ENCODE measurements at places on chromosomes 2 and 18.

- no peak for DNase-seq
These were observed 33.5 kb upstream of the ATG16L1 start for GRCh38 chr2:233217892-233218377.

- no peak for DNase-seq
These were observed 10.1 kb downstream of the SERPINB8 start for GRCh38 chr18:63980027-63980426.

- DNase-seq, result peak; percentile 27
These were observed 39.0 kb downstream of the EEF1B2 start for GRCh38 chr2:206198677-206199076.

DNA sequence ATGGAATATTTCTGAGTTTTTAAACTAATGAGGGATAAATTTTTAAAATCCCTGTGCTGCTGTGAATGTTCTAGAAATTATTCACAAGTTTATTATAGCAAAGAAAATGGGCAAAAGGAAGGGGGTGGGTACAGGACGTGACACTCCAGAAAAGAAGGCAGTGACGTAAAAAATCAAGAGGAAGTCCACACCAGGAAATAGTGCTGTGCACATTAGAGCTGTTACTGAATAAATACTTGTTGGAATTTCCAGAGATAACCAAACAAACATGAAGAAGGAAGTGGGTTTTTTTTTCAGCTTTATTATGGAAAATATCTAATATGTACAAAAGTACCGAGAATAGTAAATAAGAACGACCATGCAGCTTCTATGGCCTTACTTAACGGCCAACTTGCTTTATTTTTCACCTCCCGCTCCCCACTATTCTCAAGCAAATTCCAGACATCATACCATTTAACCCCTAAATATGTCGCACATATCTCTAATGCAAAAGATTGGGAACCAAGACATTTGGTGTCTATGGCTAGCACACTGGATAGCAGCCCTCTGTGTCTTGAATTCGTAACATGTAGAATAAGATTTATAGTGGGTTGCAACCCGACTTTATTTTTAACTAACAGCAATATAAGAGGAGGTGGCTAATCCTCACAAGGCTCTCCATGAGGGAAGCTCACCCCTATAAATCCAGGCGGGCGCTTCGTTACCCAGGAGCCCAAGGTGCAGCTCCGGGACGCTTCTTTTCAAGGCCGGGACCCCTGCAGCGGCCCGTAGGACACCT is 580 bp upstream of the NDUFV2 start:
- DNase-seq, result peak; percentile 37

- no peak for DNase-seq
These were observed 80.6 kb downstream of the EML6 start for GRCh38 chr2:54803783-54804751.

GRCh38 chr2:144471305-144472045 is 48.4 kb downstream of the ZEB2 start:
- DNase-seq, result no peak

GRCh38 chr2:179677077-179677688 is 184.2 kb downstream of the ZNF385B start:
- DNase-seq, result no peak

DNA sequence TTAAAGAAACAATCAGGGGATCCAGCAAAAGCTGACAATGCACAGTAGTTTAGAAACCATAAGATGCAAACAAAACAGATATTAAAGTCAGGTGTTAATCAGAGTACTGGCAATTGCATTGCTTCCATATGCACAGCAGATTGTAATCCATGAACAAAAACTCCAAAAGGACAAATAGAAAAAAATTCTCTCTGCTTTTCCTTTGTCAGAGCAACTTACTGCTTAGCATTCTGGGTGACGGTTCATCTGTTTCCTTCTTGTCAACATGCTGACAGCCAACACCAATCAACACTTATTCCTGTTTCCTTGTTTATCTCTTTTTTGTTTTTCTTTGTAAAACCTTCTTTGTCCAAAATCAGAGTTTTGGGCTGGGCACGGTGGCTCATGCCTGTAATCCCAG is 473.1 kb downstream of the XIRP2 start:
- DNase-seq, result no peak

- no peak for DNase-seq
These were observed 701.5 kb downstream of the BCL11A start for GRCh38 chr2:59851836-59852475.

DNA sequence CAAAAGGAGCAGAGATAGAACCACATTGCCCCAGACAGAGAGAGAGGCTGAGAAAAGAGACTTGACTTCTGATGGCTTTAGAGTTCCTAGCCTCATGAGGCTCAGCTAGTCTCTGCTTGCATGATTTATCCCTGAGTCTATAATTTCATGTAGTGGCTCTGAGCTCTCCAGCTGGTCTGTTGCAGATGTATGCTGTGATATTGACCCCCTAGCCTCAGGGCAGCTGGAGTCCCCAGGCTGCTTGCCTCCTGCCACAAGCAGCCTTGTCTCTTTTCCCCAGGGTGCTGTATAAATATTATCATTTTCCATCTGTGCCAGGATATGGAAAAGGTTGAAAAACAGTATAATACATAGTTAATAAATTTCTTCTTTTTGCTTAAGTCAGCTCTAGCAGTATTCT is 467.6 kb upstream of the CWC22 start:
- DNase-seq, result no peak

GRCh38 chr2:43041661-43042360 is 184.6 kb downstream of the ZFP36L2 start:
- DNase-seq, result peak; percentile 96

DNA sequence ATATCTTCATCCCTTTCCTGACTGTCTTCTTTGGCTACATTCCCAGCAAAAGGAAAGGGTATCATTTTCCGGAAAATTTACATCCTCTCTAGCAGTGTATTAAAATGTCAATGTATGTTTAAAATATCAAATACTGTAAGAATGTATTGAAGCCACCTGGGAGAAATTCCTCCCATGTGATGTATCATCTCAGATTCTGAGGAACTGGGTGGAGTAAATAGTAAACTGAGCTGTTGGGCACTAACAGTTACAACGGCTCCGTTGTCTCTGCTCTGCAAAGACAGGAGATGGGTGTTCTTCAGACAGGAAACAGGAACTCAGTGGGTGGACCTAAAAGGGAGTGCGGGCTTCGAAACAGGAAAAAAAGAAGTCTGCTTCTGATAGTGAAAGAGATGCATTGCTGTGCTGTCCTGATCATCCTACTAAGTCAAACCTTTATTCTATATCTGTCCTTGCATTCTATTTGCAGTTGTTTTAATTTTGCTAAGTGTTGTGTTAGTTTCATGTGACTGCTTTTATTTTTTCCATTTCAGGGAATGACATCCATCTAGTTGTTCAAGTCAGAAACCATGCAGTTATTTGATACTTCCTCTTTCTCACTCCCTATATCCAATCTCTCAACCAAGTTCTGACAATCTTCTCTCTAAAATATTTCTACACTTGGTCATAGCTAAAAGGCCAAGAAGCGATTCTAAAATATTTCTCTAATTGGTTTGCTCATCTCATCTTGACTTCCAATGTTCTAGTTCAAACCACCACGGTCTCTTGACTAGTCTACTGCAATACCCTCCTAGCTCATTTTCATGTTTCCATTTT is 19.4 kb downstream of the DOK1 start:
- no peak for DNase-seq

GRCh38 chr2:165163761-165164160 is 40.1 kb downstream of the SCN3A start:
- no peak for DNase-seq

DNA sequence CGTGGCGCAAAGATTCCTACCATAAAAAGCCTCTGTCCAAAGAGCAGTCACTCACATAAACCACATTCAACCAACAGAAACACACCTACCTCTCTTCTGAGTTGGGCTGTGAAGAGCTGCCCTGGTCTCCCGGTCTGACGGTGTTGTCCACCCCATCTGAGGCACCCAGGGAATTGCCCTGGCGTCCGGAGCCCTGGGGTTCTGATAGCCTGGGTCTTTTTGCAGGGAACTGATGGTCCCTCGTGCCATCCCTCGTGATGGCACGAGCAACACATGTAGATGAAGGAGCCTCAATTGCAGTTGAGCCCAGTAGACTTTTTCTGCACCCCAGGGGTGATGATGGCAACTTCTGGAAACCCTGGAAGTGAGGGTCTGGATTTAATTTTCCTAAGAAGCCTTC is 13.8 kb downstream of the HJURP start:
- DNase-seq, result no peak

DNA sequence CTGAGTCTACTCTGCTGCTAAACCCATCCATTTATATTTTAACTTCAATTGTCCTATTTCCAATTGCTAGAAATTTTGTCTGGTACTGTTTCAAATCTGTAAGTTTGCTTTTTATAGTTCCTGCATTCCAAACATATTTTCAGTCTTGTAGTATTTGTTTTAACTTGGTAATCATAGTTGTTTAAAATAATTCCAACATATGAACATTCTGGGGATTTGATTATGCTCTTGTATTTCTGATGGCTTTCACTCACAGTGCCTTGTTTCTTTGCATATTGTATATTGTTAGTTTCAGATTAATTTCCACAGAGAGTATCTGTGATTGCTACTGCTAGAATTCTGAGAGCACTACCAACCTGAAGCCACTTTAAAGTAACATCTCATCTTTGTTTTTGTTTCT is 202.4 kb downstream of the ETAA1 start:
- DNase-seq, result no peak

- DNase-seq, result no peak
These were observed 150.2 kb downstream of the NCKAP5 start for GRCh38 chr2:133418021-133418420.

DNA sequence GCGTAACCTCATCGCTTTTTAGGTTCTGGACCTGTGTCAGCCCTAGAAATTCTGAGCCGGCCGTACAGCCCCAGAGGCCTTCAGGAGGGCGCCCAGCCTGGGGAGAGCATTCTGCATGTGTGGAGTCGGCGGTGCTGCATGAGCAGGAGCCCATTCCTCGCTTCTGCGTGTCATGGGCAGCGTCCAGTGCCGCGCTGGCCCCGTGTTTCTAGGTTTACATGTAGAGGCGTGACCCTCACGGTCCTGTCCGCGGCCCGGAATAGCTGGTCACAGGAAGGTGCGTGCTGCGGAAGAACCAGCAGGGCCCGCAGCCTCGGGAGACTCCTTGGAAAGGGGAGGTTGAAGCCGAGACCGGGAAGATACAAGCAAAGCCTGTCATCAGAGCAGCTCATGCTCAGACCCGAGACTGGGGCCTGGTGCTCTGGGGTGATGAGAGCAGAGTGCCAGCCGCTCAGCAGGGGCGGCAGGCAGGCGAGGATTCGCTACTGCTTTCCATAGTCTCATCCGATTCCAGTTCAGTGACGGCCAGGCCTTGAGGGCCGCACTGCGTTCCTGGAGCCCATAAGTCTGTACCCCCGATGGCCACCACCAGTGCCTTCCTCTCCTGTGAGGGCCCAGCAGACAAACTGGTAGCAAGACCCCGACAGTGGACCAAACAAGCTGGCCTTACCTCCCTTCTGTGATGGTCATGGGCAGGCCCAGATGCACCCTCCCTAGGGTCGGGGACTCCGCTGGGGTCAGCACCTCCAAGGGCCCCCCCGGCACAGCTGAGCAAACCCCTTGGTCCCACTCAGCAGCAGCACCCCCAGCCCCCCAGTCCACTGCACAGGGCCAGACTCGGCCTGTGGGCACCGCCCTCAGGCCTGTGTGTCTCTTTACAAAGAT is 15.6 kb upstream of the NFATC1 start:
- DNase-seq, result no peak

GRCh38 chr2:61165946-61166345 is 4.0 kb downstream of the C2orf74 start:
- DNase-seq, result no peak

GRCh38 chr2:19873014-19873413 is 28.8 kb downstream of the TTC32 start:
- DNase-seq, result no peak

DNA sequence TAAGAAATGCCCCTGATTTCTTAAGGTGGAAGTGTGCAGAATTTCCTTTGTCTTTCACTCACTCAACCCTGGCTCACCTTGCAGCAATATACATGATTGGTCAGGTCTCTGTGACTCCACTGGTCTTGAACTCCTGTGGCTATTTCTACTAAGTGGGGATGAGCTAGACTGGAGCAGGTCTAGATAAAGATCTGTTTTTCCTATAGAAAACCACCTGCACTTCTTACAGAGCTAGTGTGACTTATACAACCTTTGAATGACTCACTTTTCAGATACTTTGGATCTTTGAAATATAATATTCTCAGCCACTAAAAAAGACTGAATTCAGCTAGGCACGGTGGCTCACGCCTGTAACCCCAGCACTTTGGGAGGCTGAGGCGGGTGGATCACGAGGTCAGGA is 98.5 kb upstream of the KCTD1 start:
- DNase-seq, result no peak

DNA sequence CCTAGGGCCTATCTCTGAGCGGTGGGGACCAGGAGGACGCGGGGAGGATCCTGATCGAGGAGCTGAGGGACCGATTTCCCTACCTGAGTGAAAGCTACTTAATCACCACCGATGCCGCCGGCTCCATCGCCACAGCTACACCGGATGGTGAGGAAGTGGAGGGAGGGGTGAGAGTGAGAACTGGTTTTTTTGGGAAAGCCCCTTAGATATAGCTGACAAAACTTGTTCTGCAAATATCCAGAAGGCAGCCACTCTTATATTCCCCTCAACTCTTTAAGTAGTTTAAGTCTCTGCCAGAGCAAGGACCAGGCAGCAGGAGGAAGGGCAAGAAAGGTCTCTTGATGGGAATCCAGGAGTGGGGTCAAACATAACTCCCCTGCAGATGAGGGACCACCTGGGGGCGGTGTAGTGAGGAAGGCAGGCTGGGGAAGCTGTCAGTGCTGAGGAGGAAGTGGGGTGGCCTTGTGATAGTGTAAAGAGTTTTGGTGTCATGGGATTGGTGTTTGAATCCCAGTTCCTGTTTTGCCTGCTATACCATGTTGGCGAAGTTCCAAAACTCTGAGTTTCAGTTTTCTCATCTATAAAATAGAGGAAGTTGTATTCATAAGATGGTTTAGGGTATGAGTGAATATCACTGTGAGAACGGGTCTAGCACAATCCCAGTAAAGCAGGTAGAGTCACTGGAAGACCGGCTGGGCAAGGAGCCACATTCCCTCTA is 3.4 kb downstream of the NAGK start:
- DNase-seq, result no peak
